Cardiac ventricle fibroblast (primary cell): ENCODE measurements at places on chromosomes 3 and 15. TPM values are rescaled to one million over a fixed set of nuclear protein-coding genes. Genes with fewer than 3 reads are reported as not detected.

The RBPMS2 gene
- 0.24 and 0.50 TPM in 2 replicates for total RNA-seq

The KBTBD8 gene
- total RNA-seq: 0.24 and 0.31 TPM in 2 replicates

The CDC25A gene
- total RNA-seq: 0.87 and 0.93 TPM in 2 replicates

The CAMK2N2 gene
- not detected in 2 replicates for total RNA-seq

The CACNA2D2 gene
- not detected in 2 replicates for total RNA-seq

The ITIH3 gene
- total RNA-seq: 0.24 TPM in 1 of 2 replicates, not detected in the other

The PAK6 gene
- total RNA-seq: not detected in 2 replicates

The UCN2 gene
- total RNA-seq: 0.31 and 0.64 TPM in 2 replicates

The PARP3 gene
- total RNA-seq: 21.2 and 26.0 TPM in 2 replicates

The COL6A6 gene
- total RNA-seq: 0.50 and 0.68 TPM in 2 replicates

The IGF1R gene
- 30.5 and 42.1 TPM in 2 replicates for total RNA-seq
